ENCODE measurements at places on chromosomes 12 and 14.

GRCh38 chr14:76904100-76904739 is 78.0 kb downstream of the LRRC74A start:
- DNase-seq: no peak

GRCh38 chr14:65106316-65106715 is 4.0 kb upstream of the MAX start:
- no peak for DNase-seq

DNA sequence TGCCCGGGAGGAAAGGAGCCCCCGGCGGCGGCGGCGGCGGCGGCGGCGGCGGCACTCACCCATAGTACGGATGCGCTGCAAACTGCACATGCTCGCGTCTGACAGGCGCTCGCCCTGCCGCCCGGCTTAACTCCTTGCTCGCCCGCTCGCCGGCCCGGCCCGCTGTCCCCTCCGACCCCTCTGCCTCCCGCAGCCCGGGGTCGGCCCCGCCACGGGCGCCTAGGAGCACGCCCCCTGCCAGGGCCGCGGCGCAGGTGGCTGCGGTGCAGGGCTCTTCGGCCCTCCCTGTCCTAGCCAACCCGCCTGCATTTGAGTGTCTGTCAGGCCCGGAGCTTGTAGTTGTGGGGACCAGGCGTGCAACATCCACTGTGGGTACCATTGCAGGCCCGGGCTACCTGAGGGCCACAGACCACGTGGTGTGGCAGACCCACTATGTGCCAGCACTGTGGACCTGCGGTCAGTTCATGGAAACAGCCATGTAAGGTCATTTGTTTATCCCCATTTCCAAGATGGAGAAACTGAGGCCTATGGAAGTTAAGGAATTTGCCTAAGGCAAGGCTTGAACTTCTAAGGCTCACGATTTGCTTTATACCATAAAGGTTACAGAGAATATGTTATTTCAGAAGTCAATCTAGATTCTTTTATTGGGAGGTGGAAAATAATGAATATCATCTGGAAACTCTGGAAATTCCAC is 17.6 kb upstream of the PLEKHH1 start:
- no peak for DNase-seq

DNA sequence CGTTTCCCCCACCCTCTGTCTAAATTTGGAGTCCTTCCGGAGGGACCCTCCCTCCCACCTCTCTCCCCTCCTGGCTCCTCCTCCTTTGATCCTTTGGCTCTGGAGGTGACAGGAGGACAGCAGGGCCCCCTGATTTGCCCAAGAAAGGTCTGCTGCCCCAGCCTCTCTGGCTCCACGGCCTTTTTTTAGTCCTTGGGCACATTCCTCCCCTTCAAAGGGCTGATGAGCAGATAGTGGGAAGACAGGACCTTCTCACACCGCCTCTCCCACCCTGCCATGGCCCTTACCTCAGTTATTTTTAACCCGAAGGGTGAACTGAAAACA is 196 bp upstream of the MYH6 start:
- no peak for DNase-seq

DNA sequence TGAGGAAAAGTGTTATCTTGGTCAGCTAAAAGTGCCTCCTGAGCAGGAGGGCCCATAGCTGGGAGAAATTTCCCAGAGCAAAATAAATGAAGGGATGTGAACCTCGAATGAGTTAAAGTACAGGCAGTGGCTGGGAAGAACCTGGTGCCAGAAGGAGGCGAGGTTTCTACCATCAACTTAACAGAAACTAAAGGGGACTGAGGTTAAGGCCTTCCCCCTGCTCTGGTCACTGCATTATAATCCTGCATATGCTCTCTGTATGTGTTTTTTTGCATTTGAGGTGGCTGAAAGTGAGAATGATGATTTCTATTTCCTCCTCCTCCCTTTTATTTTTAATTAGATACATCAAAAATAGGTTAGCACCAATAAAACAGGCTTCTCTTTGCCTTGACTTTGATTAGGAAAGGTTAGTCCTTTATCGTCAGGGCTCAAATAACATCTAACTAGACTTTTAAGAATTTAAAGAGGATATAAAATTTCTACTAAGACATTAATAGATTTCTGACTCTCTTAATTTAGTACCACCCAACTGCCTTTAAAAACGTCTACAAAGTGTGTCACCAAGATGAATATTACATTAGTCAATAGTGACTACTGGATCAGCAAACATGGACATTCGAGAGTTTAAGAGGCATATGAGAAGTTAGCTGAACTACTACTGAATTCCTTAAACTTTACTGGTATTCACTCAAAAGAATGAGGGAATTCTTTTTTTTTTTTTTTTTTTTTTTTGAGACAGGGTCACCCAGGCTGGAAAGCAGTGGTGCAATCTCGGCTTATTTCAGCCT is 49.2 kb downstream of the GALNT4 start:
- no peak for DNase-seq

GRCh38 chr14:94677747-94678146 is 65.6 kb downstream of the SERPINA3 start:
- DNase-seq: no peak

GRCh38 chr14:22980672-22981089 is 1.7 kb downstream of the AJUBA start:
- no peak for DNase-seq

DNA sequence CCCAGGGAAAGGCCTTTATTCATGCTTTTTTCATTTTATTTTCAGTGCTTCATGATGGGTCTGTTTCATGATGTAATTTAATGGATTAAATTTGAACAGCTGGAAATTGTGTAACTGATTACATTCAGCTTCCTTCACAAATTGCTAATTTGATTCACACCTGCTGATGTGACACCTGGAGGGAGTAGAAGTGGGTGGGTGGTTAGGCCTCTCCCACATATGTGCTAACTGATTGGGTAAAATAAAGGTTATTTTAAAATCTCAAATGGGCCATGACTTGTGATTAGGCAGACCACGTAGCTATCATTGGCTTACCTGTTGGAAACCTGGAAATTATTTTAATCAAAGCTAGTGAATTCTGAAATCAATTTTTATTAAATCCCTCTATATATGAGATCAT is 142.1 kb downstream of the GXYLT1 start:
- DNase-seq: no peak

DNA sequence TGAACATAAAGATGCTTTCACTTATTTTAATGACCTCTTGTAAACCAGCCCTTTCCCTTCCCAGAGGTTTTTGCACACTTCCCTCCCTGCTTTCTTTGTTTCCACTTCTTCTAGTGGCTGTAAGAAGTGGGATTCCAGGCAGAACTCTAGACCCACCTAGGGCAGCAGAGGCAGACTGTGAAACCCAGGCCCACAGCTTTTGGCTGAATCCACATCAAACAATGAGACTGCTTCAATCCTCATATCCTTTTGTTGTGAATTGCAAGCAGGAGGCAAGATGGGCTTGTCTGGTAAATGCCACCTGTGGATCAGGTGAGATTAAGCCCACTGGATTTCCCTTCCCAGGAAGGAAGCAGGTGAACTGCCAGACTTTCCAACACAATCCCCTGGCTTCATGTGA is 12.8 kb downstream of the CCDC177 start:
- DNase-seq: no peak

DNA sequence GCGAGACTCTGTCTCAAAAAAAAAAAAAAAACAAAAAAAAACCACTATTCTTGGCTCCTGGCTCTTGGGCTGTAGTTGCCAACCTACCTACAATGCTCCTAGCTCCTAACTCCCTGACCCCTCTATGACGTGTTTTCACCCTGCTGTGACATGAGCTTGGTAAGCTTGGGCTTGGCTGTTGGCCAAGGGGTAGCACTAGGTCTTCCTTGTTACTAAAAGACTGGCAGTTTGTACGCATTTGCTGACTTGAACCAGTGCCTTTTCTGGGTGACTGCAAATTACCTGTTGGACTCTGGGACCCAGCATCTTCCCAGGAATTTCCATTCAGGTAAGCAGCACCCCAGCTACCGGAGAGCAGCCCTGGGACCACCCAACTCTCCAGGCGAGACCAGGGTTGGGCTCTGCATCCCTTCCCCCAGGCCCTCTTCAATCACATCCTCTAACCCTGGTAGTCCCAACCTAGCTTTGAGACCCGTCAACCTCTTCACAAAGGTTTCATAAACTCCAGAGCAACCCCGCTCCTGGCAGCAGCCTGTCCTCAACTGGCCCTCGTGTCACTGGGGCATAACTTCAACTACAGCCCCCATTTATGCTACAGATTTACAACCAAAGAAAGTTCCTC is 8.3 kb downstream of the CDK2AP1 start:
- no peak for DNase-seq

- no peak for DNase-seq
Observed at GRCh38 chr14:23751616-23752015, 115.5 kb downstream of the DHRS2 start.

- DNase-seq: no peak
Observed at GRCh38 chr14:102096569-102097188, 9.8 kb upstream of the HSP90AA1 start.

Data from cortex of kidney (tissue), 1 donor.